Activated CD8-positive, alpha-beta memory T cell treated with anti-CD3 and anti-CD28 coated beads, Interleukin-2, amount 10 ng/mL, durations not matched to agents 7 days and 5 days (primary cell): ENCODE measurements at places on chromosomes 2 and 18. TPM values are rescaled to one million over a fixed set of nuclear protein-coding genes. Genes with fewer than 3 reads are reported as not detected.
A peak's percentile ranks its signal among the peaks of the same experiment; 100 is the strongest.

NEDD4L gene
- total RNA-seq: 1.4 TPM

GALNT14 gene
- 0.42 TPM for total RNA-seq

RAMP1 gene
- total RNA-seq: 3.9 TPM

CCDC148 gene
- not detected for total RNA-seq

TXNDC9 gene
- 34.1 TPM for total RNA-seq

ADD2 gene
- 0.45 TPM for total RNA-seq

DYTN gene
- not detected for total RNA-seq

ERCC3 gene
- total RNA-seq: 66.1 TPM

WDSUB1 gene
- 5.1 TPM for total RNA-seq

SIX2 gene
- not detected for total RNA-seq

KRTCAP3 gene
- total RNA-seq: 6.4 TPM

MYCN gene
- not detected for total RNA-seq

DNA sequence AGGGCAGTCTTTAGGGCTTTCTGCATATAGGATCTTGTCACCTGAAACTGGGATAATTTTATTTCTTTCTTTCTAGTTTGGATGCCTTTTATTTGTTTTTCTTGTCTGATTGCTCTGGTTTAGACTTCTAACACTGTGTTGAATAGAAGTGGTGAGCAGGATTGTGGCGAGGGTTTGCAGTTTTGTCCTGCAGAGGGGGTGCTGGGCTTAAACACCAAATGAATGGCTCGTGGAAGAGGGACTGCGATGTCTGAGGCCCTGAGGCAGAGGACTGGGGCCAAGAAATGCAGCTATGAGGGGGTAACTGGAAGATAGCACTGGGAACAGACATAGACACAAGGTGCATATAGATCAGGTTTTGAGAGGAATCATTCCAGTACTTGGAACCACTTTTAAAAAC, 20.5 kb downstream of the UBE2F start:
- no peaks in the 10 kb centered on the region for H3K27me3 ChIP-seq
- no peak overlapping the region for H3K27ac ChIP-seq
- DNase-seq: no peak
- no peaks in the 10 kb centered on the region for H3K4me1 ChIP-seq
- peaks cover 13% of the 10 kb centered on the region for H3K36me3 ChIP-seq

DNA sequence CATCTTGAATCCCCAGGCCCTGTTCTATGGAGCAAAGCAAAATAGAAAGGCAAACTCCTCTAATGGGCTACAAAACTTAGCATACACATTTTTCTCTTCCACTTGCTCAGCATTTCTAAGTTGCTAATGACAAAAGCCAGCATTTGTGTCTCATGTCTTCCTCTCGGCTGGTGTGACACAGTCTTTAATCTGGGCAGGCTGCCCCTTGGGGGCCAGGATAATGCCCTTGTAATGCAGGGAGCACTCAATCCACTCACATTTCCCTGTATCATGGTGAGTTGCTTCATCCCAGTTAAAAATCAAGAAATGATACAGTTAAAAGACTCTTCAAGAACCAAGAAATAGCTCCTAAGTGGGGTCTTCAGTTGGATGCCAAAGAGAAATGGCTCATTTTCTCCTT, 109.1 kb upstream of the FBXO11 start:
- peaks cover 16% of the 10 kb centered on the region for H3K27me3 ChIP-seq
- DNase-seq: no peak
- H3K4me1 ChIP-seq: no peaks in the 10 kb centered on the region
- peaks cover 2% of the 10 kb centered on the region for H3K36me3 ChIP-seq
- no peak overlapping the region for H3K4me3 ChIP-seq
- no peak overlapping the region for H3K27ac ChIP-seq

GRCh38 chr2:105005181-105005951, 32.5 kb upstream of the MRPS9 start:
- no peak for DNase-seq
- no peak overlapping the region for H3K4me3 ChIP-seq
- no peaks in the 10 kb centered on the region for H3K4me1 ChIP-seq
- H3K36me3 ChIP-seq: no peaks in the 10 kb centered on the region
- peaks cover 7% of the 10 kb centered on the region for H3K27me3 ChIP-seq

DNA sequence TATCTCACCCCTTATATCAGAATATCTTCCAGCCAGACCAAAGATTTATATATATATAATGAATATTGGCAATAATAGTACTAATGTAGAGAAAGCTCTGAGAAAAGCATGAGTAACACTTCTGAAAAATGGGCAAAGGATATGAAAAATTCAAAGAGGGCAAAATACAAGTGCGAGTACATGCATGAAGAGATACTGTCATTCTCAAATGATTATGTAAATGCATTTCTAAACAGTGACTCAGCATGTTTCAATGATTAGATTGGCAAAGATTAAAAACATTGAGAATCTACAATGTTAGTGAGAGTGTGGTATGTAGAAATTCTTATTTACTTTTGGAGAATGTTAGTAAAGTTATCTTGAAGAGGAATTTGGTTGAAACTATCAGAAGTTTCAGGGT, 118.3 kb upstream of the NEDD4L start:
- H3K4me1 ChIP-seq: no peaks in the 10 kb centered on the region
- no peak for DNase-seq

DNA sequence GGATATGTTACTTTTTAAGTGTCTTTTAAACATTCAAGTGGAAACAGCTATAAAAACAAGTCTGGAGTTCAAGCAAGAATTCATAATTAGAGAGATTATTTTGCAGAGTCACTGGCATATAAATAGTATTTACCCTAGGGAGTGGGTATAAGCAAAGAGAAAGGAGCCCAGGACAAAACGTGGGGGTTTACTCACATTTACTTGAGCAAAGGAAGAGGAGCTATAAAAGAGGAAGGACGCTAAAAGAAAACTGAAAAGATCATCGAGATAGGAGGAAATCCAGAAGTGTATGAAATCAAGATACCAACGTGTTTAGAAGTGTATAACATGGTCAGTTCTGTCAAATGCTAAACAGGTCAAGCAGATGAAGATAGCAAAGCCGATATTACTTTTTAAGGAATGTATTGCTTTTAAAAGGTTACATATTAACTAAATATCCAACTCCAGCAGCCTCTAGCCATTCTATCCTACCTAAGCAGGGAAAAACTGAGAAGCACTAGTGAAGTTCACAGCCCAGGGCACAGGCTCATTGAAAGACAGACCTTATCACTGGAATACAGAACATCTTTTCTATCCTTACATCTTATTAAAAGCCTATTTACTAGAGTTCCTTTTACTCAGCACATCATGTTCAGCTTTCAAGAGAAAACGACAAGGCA, 8.6 kb downstream of the KANSL1L start:
- H3K27ac ChIP-seq: no peak overlapping the region
- H3K4me1 ChIP-seq: peaks cover 9% of the 10 kb centered on the region
- H3K36me3 ChIP-seq: peaks cover 2% of the 10 kb centered on the region

GRCh38 chr2:47534179-47534919, 131.4 kb downstream of the MSH2 start:
- no peak overlapping the region for H3K27ac ChIP-seq
- H3K4me1 ChIP-seq: no peaks in the 10 kb centered on the region
- no peak for DNase-seq
- no peak overlapping the region for H3K4me3 ChIP-seq
- H3K27me3 ChIP-seq: no peaks in the 10 kb centered on the region

- no peaks in the 10 kb centered on the region for H3K27me3 ChIP-seq
- H3K4me1 ChIP-seq: peaks cover 59% of the 10 kb centered on the region
- H3K27ac ChIP-seq: no peak overlapping the region
- no peak for DNase-seq
- H3K36me3 ChIP-seq: peaks cover 59% of the 10 kb centered on the region
Observed at GRCh38 chr18:70200286-70200685, 5.2 kb downstream of the RTTN start.

DNA sequence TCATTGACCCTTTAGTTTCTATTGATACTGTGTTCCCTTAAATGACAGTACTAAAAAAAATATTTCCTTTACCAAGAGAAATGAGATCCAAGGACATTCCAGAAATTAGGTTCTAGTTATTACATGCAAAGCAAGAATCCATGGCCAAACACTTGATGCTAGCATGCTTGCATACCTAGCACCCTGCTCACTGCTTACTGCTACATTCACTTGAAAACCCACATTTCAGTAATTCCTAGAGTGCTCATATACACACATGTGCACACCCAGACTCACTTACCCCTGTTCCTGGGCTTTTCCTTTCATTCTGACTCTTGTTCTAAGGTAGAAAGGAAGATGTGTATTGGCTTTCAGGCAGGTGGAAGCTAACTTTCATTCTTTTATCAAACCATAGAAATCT, 395.9 kb downstream of the THSD7B start:
- H3K27ac ChIP-seq: no peak overlapping the region
- no peaks in the 10 kb centered on the region for H3K27me3 ChIP-seq
- no peak for DNase-seq
- H3K4me1 ChIP-seq: no peaks in the 10 kb centered on the region
- H3K4me3 ChIP-seq: no peak overlapping the region

DNA sequence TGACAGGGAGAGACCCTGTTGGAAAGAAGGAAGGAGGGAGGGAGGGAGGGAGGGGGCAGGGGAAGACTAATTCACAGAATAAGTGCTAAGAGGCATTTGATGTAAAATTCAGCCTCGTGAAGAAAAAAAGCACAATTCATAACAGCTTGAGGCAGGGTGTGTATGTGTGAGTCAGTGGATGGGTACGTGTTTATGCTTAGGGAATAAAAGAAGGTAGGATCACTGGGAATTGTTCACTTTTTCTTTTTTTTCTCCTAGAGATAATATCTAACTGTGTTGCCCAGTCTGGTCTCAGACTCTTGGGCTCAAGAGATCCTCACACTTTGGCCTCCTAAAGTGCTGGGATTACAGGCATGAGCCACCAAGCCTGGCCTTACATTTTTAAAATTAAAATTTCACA, 39.2 kb downstream of the WDR33 start:
- no peak overlapping the region for H3K4me3 ChIP-seq
- no peak overlapping the region for H3K27ac ChIP-seq
- DNase-seq: no peak

DNA sequence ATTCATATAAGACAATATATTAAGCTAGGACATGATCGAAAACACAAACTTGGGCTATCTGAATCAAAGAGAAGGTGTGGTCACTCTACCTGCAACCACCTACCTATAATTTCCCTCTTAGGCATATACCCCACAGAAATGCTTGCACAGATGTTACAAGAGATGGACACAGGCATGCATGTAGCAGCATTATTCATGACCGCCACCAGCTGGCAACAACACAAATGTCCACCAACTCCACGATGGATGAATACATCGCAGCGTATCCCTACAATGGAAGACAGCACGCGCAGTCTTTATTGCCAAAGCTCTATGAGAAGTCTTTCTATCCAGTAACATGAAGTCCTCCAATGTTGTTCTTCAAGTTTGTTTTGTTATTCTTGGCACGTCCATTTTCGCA, 90.8 kb downstream of the ARL4C start:
- no peak for DNase-seq
- H3K4me1 ChIP-seq: peaks cover 48% of the 10 kb centered on the region
- no peak overlapping the region for H3K4me3 ChIP-seq
- no peaks in the 10 kb centered on the region for H3K27me3 ChIP-seq
- H3K27ac ChIP-seq: no peak overlapping the region

GRCh38 chr2:68767031-68767961, 32.7 kb downstream of the ARHGAP25 start:
- H3K27ac ChIP-seq: peak overlapping the region; percentile 100
- peak; percentile 86 for DNase-seq
- H3K4me3 ChIP-seq: peak overlapping the region; percentile 76
- peaks cover 28% of the 10 kb centered on the region for H3K36me3 ChIP-seq
- peaks cover 94% of the 10 kb centered on the region for H3K4me1 ChIP-seq

GRCh38 chr2:107645586-107645985, 181.1 kb upstream of the RGPD4 start:
- no peak overlapping the region for H3K27ac ChIP-seq
- H3K4me3 ChIP-seq: no peak overlapping the region
- H3K4me1 ChIP-seq: no peaks in the 10 kb centered on the region
- H3K36me3 ChIP-seq: no peaks in the 10 kb centered on the region
- DNase-seq: no peak

DNA sequence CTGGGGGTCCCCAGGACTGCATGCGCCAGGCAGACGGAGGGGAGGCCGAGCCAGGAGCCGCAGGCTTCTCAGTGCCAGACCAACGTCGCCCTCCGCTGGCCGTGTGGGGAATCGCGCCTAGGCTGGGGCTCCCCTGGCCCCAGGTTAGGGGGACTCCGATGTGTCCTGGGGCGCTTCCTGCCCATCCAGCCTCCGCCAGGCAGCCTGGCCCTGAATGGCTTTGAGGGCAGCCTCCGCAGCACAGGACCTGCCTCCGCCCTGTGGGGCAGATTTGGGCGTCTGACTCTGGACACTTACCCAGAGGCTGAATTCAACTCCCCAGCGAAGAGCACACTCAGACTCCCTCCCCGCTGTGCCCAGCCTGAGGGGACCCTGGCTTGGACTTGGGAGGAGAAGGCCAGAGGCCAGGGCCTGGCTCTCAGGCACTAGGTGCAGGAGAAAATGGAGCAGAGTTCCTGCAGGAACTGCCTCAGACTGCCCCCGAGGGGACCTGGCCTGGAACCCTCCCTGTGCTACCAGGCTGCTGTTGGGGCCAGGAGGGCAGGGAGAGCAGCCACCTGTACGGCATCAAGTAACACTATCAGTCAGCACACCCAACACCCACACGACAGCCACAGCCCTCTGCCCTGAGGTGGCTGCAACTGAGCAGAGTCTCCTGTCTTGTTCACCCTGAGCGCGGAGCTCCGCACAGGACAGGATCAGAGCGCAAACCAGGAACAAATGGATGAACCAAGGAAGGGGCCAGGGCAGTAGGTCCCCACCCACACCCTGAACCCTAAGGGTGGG, 597 bp upstream of the TEKT4 start:
- H3K36me3 ChIP-seq: no peaks in the 10 kb centered on the region
- no peak overlapping the region for H3K4me3 ChIP-seq
- peak; percentile 53 for DNase-seq
- H3K27me3 ChIP-seq: peaks cover 14% of the 10 kb centered on the region
- no peaks in the 10 kb centered on the region for H3K4me1 ChIP-seq

GRCh38 chr2:68238955-68239822, 13.1 kb downstream of the PPP3R1 start:
- H3K27ac ChIP-seq: no peak overlapping the region
- no peak overlapping the region for H3K4me3 ChIP-seq
- H3K36me3 ChIP-seq: peaks cover 17% of the 10 kb centered on the region
- no peaks in the 10 kb centered on the region for H3K27me3 ChIP-seq

GRCh38 chr2:43942881-43943280, 52.9 kb downstream of the LRPPRC start:
- peak overlapping the region; percentile 36 for H3K27ac ChIP-seq
- H3K4me3 ChIP-seq: no peak overlapping the region
- H3K4me1 ChIP-seq: peaks cover 4% of the 10 kb centered on the region
- H3K27me3 ChIP-seq: no peaks in the 10 kb centered on the region
